ENCODE measurements at places on chromosomes 5 and 9.

GRCh38 chr5:89064054-89064453, 181.1 kb upstream of the MEF2C start:
- DNase-seq, result no peak

DNA sequence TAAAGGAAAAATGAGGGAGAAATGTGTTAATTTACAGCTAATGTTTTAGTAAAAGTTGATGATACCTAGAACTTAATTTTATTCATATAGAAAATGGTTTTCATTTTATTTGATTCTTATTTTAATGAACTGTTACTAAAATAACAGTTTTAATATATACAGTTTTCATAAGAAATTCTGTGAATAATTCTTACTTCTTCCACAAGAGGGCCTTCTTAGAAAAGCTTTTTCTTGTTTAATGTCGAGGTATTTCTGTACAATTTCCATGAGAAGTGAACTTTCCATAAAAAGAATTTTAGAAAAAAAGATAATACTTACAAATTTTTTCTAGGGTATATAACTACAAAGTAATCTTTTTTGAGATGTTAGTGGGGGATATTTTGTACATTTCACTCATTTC, 73.9 kb downstream of the KLF9 start:
- DNase-seq, result peak; percentile 3

- DNase-seq, result no peak
Observed at GRCh38 chr9:112711050-112711689, 6.7 kb downstream of the INIP start.

DNA sequence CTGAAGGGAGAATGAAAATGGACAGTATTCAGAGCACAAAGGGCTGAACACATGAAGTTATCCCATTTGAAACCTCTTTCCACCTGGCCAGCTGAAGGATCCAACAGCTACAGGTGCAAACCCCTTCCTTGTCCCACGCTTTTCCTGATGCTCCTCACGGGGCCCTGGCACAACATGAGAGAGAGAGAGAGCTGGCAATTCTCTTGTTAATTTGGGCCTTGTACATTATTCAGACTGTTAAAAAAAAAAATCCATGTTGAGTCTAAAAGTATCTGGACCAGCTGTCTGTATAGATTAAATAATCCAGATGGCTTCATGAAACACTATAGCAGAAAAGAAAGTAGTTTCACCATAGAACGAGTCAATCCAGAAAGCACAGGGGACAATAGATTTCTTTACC, 74.1 kb downstream of the HMHB1 start:
- no peak for DNase-seq

DNA sequence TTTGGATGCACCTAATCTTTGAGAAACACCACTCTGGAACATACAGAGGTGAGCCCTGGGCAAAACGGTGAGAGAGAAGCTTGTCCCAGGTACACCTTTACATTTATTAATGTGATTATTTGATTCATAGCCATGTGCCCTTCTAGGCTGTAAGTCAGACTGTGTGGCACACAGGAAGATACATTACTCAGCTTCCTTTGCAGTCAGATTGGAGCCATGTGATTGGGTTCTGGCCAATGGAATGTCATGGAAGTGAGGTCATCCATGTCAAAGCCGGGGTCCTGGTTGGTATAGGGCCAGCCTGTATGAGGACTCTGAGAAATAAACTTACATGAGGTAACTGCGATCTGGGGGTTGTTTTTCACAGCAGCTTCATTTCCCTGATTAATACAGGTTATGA, 106.8 kb upstream of the CD180 start:
- DNase-seq, result no peak

GRCh38 chr5:139984816-139985215, 58.3 kb downstream of the NRG2 start:
- DNase-seq, result no peak

GRCh38 chr9:131554843-131555351, 9.6 kb downstream of the PRRT1B start:
- DNase-seq, result no peak

GRCh38 chr9:89522959-89523285, 25.0 kb upstream of the SEMA4D start:
- DNase-seq, result no peak

GRCh38 chr5:139038613-139039305, 159.4 kb downstream of the SIL1 start:
- DNase-seq, result no peak

DNA sequence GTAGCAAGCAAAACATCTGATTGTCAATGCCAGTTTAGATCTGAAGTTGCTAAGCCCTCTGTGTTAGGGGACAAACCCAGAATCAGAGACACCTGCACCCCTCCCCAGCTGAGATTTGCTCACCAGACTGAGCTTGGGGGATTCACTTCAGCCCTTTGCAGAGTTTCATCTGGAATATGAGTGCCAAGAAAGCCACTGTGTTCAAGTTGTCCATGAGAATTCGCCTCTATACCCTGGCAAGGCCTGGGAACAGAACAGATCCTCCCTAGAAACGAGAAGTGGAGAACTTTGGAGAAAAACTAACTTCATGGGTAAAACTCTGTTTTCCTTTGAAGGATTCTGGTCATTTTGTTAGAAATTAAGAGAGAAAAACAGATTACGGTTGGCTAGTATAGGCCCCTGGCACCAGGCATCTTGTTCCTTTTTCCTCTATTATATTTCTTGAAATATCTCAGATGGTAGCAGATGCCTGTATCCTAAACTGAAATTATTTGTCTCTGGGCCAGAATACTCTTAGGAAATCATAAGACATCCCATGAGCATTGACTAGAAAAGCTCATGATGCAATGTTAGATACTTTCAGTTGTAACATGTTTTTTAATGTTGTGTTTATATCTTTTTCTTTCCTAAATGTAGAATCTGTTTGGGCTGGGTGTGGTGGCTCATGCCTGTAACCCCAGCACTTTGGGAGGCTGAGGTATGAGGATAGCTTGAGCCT, 64.4 kb downstream of the SNX18 start:
- no peak for DNase-seq

- no peak for DNase-seq
Observed at GRCh38 chr9:110688329-110688728, 19.7 kb downstream of the MUSK start.

DNA sequence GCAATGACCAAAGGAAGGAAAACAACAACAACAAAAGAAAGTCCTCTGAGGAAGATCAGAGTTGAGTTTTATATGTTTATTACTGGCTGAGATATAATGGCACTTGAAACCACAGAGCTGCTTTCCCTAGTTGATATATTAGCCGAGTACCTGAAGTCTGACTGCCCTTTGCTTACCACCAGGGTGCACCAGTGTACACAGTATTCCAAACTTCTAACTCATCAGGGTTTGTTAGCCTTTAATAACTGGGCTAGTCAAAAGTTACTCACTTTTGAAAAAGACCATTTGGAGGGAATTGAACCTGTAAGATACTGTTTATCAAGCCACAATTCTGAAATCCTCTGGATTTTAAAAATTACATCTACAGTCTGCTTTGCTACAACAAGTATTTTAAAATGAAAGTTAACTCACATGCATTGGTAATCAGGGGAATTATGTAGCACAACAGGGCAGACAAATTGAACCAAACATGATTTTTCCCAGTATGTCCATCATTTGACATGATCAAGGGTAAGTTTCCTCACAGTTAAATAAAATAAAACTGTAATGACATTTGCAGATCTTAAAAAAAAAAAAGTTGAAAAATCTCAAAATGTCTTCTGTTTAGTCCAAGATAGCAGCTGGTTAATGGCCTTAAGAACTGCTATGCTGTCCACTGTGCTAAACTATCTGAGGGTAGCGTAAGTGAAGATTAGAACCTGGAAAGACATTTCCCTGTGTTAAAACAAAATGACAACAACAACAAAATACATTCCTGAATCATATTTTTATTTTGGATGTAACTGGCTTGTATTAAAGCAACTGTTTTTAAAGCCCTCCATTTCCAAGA, 57.3 kb upstream of the C6 start:
- no peak for DNase-seq

DNA sequence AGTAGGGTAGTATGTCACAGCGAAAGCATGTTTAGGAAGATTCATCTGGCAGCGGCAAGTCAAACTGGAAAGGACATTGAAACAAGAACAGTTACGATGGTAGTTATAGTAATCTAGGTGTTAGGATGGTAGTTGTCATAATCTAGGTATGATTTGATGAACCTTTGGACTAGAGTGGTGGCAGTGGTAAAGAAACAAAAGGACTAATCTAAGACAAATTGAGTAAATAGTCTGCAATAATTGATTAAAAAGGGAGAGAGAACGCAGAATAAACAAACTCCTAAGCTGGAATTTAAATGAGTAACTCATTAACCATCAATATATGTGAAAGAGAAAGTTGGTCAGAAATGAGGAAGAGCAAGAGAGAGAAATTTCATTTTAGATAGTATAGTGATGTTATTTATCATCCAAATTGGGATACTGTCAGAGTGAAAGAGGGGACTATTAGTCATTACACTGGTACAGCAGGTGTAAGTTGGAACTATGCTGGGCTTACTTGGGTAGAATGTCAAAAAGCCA, 56.8 kb downstream of the MTREX start:
- DNase-seq, result no peak

- no peak for DNase-seq
Observed at GRCh38 chr5:173857234-173857633, 30.9 kb upstream of the CPEB4 start.

DNA sequence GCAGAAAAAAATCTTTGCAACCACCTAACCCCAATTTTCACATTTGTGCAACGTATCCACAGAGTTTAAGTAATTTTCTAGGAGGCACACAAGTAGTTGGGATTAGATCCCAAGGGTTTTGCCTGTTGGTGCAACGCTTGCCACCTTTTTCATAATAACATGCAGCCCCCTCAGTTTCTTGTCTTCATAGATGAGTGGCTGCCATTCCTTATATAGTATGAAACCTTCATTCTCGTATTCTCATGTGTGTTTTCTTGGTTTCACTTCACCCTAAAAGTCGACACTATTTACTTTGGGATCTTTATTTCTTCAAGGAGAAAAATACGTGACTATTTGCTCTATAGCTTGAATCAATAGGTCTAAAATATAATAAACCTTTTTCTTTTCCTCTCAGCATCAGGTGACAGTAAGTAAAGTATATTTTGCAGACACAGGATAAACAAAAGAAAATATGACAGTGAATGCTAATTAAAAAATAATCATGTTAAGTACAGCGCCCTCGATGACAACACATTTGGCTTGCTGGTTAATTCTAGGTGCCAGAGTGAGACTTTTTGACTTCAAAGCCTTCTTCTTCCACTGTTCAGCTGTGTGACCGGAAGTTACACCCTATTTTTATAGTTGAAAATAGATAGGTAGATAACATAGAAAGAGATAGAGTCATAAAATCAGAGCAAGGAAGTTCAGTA, 342.8 kb upstream of the CCNG1 start:
- DNase-seq, result no peak

DNA sequence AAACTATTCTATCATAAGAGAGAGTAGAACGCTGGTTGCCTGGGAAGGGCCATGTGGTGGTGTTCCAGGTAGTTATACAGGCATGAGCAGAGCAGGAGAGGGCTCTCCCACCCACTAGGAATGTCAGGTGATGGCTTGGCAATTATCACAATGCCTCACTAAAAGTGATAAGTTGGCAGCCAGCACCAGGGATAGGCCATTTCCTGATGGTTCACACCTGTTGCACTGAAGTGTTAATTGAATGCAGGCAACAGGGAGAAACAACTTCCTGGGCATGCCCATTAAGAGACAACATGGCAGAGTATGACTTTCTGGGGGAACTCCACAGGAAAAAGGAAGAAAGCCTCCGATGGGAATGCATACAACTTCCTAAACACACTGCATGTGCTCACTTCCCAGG, 593.2 kb downstream of the ELAVL2 start:
- no peak for DNase-seq

DNA sequence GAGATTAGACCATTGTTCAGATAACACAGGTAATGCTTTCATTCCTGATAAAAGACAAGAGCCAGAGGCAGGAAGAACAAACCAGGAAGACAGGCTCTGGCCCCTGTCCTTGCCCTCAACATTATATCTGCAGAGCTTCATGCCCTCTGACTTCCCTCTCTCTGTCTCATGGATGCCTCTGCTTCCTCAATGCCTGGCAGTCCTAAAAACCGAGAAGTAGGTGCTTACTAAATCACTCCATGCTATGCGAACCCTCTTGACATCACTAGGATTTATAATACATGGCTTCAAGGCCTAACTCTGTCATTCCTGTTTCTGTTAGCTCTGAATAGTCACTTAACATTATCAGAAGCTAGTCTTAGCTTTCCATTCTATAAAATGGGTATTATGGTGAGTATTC, 117.8 kb downstream of the TLR4 start:
- no peak for DNase-seq

DNA sequence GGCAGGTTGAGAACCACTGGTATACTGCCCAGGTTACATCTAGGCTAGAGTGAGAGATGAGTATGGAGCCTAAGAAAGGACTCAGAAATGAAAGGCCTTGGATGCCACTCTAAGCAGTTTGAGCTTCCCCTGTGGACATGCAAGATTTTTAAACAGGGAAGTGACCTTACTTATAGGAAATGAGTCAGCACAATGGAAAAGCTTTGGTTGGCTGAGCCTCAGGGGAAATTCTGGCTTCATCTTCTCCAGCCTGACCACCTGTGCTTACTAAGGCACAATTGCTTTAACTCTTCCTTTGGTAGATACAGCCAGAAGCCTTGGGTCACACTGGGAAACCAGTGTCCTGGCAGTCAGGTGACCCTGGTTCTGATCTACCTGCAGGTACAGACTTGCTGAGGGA, 380.2 kb upstream of the ZNF462 start:
- no peak for DNase-seq

DNA sequence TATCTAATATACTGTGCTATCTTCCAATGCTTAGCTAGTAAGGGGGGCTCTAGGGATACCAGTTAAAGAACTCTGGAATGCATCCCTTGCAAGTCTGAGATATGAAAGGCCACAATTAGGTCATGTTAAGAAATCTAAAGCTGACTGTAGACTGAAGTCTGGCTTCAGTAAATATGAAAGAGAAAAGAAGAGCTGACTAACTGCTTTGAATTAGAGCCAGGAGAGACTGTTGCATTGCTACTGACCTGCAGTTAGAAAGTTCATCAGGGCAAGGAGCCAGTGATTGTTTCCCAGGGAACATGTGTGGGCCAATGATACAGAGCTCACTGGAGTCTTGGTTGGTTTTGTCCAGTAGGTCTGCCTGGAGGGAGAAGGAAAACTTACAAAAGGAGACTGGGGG, 472.1 kb upstream of the TNC start:
- no peak for DNase-seq

GRCh38 chr9:93801120-93801519, 154.0 kb downstream of the BARX1 start:
- no peak for DNase-seq

DNA sequence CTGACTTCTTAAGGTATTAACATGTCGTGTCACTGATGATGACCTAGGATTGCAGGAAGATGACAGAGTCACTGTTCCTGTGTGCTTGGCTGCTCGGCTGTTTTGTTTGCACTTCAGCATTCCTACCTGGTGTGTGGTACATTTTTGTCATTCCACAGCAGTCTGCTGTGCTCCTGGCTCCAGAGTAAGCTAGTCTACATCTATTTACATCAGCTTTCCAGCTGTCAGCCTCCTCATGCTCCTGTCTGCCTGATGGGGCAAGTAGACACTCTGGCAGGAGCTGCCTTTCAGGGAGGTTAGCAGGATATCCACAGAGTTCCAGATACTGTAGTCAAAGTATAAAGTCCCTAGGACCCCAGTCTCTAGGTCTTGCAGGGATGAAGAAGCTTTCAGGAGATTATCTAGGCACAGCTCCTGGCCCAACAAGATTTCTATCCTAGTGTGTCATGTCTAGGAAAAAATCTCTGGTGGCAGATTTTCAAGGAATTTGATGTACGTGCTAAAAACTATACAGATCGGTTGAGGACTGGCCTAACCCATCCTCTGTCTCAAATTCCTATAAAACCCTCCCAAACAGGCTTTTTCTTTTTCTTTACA, 28.4 kb downstream of the RUSC2 start:
- no peak for DNase-seq

GRCh38 chr5:16921211-16921610, 14.9 kb downstream of the MYO10 start:
- DNase-seq, result no peak
